ENCODE measurements at places on chromosomes 7 and 10.

- DNase-seq = no peak
These were observed 25.7 kb upstream of the CSGALNACT2 start for GRCh38 chr10:43112608-43112961.

GRCh38 chr7:84277628-84278224 is 83.1 kb upstream of the SEMA3A start:
- DNase-seq = no peak

DNA sequence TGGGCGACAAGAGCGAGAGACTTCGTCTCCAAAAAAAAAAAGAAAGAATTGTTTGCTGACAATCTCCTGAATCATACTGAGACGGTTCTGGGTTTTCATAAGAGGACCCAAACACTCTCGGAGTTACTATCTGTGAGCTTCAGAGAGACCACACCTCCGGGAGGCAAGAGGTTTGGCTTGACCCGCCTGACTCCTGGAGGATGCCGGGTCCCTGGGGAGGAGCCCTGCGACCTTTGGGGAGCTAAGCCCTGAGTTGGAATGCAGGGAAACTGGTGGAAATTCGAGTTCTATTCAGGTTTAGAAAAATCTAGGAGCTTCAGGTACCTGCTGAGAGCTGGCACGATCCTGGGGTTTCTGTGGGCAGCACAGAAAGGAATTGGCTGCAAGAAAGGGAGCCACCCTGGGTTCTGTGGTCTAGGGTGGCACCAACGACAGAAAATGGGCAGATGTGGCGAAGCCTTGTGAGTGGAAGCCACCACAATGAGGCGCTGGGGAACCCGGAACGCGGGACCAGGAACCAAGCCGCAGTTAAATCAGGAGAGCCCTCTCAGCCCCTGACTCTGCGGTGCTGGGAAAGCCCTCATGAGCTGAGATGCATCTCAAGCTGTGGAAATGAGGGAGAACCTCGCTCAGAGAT is 21.9 kb upstream of the GATAD1 start:
- DNase-seq = peak; percentile 5

GRCh38 chr10:118662228-118663035 is 67.0 kb upstream of the PRLHR start:
- DNase-seq = no peak

- DNase-seq = no peak
These were observed 3.6 kb downstream of the ARHGAP21 start for GRCh38 chr10:24720096-24720495.
